GM23248 (cell line): ENCODE measurements at places on chromosomes 6 and 20. TPM values are rescaled to one million over a fixed set of nuclear protein-coding genes. Genes with fewer than 3 reads are reported as not detected.

- no peak for DNase-seq
Observed at GRCh38 chr6:28816339-28816908, 107.4 kb downstream of the TRIM27 start.

MLIP gene
- total RNA-seq, result not detected in 2 replicates

DNA sequence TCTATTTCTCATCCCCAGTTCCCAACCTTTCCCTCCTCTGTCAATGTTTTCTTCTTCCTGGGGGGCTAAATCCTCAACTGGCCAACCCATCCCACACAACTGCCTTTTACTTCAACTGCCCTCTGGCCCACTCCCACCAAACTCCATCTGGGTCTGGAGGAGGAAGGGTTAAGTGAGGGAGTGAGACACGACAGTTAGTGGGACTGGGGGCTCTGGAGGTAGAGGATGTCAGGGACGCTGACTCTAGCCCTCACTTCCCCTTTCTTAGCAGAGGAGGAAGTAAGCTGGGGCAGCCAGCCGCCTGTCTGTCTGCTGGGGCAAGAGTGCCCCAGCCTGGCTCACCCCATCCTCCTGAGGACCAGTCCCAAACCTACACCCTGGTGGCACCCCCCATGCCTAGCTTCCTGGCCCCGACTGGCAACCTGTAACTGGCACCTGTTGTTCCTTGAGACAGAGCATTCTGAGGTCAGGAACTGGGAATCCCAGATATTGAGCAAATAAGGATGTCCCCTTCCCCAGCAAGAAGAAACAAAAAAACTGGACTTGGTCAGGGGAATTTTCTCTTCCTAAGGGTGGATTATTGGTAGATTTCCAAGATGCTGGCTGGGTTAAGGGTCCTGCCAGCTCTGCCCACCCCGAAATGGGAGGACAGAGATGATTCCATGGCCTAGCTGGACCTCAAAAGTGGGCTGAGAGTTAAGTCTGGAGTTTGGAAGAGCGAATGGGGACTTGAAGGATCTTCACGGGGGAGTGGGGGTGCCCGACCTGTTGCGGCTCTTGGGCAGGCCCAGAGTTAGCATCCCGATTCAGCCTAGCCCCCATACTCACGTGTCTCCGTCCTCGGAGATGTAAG is 971 bp downstream of the NFKBIE start:
- DNase-seq, result peak; percentile 51

LGSN gene
- total RNA-seq, result not detected in 2 replicates

GRCh38 chr6:10721850-10722569 is 860 bp upstream of the TMEM14C start:
- no peak for DNase-seq

DNA sequence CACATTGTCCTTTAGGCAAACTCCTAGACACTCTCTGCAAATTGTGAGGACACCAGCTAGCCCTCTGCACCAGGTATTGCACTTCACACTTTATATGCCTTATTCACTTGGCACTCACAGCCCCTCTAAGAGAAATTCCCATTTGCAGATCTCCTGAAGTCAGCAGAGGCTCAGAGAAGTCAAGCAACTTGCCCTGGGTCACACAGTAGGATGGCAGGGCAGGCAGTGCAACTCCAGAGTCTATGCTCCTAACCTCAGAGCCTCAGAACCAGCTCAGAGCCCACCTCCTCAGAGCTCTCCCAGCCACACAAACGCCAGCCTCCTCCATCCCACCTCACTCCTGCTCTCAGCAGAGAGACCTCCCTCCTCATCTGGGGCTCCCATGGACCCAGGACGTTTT is 52.4 kb upstream of the BLCAP start:
- no peak for DNase-seq

DNA sequence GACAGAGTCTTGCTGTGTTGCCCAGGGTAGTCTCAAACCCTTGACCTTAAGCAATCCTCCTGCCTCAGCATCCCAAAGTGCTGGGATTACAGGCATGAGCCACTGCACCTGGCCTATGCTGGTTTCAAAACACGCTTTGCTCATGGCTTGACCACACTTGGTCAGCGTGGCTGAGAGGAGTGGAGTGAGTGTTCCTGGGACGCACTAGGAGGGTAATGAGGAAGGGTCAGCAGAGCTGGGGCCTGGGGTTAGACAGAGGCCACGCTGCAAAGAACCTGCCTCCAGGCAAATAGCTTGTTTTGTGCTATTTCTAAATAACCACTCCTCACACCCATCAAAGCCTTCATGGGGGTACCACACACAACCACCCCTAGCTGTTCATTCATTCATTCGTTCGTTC is 77.9 kb upstream of the TOX2 start:
- no peak for DNase-seq

DNA sequence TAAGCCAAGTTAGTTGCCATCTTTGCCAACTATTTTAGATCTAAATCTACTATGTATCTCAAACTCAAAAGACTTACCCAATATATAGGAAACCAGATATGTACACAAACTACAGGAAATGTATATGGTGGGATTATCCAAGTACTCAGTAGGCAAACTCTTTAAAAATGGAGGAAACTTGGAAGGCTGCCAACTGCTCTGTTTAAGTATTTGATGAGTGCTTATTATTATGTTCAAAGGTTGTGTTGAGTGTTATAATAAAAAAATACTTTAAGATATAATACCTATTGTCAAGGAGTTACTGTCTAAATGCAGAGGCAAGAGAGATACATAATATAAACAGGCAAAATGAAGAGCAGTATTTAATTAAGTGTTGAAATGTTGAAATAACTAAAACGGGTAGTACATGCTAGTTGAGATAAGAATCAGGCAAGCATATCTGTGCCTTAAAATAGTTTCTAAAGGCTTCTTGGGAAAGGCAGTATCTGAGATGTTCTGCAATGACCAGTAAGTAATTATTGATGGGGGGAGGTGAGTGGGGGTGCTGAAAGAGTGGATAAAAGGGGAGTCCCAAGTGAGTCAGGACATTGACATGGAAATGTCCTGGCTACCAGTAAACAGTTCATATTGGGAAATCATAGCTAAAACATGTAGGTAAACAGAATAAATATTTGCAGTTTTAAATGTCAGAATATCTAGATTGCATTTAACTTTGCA is 6.5 kb upstream of the DST start:
- peak; percentile 58 for DNase-seq

DNA sequence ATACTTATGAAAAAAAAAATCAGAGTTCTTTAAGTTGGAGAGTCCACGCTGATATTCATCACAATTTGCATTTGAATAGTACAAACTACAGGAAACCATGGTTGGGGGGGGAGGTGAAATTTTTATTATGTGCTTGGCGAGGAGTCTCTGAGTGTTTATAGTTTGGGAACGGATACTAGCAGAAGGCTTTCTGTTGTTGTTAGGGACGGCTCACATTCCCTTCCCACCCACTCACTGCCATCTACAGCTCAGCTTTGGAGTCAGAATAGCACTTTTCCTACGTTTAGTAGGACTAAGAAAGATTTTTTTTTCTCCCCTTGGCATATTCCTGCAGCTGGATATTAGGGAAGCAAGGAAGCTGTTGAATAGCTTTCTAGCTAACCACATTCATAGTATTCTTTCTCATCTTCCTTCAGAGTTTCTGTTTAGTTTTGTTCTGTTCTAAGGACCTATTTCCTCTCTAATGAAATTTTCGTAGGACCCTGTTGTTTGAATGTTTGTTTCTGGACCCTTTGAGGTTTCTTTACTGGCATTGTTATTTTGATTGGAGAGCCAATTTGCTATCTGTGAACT is 235.1 kb upstream of the ZNF217 start:
- peak; percentile 94 for DNase-seq
